ENCODE measurements at places on chromosomes 11 and 22. TPM values are rescaled to one million over a fixed set of nuclear protein-coding genes. Genes with fewer than 3 reads are reported as not detected.

CBLIF gene
- not detected for total RNA-seq

SCGB2A2 gene
- not detected for total RNA-seq

ANGPTL5 gene
- total RNA-seq, result under 0.01 TPM

SEC14L6 gene
- total RNA-seq, result 0.18 TPM

IFITM1 gene
- total RNA-seq, result 49.6 TPM

CST6 gene
- total RNA-seq, result not detected

MMP26 gene
- total RNA-seq, result not detected

PDE2A gene
- 0.18 TPM for total RNA-seq

OR8G1 gene
- not detected for total RNA-seq

SERPING1 gene
- total RNA-seq, result 10.8 TPM

GPHA2 gene
- total RNA-seq, result not detected

POLR2L gene
- total RNA-seq, result 265 TPM

DPP3 gene
- 37.3 TPM for total RNA-seq

DRICH1 gene
- 0.37 TPM for total RNA-seq

TLCD5 gene
- total RNA-seq, result 7.0 TPM

CREB3L1 gene
- 30.7 TPM for total RNA-seq

OR51G2 gene
- total RNA-seq, result not detected

SLC22A12 gene
- total RNA-seq, result not detected

LINC01488 gene
- total RNA-seq, result not detected

TUBA8 gene
- total RNA-seq, result 0.43 TPM

PATE2 gene
- not detected for total RNA-seq

FEN1 gene
- total RNA-seq, result 4.4 TPM

ROBO4 gene
- 0.46 TPM for total RNA-seq

MS4A12 gene
- total RNA-seq, result not detected

EIF3L gene
- total RNA-seq, result 357 TPM

TIGD3 gene
- total RNA-seq, result 0.14 TPM

KRTAP5-11 gene
- total RNA-seq, result not detected

C11orf58 gene
- 244 TPM for total RNA-seq

MYRF gene
- under 0.01 TPM for total RNA-seq

KCNQ1 gene
- total RNA-seq, result not detected

CHEK1 gene
- 20.5 TPM for total RNA-seq

RIBC2 gene
- total RNA-seq, result not detected

PEX16 gene
- 37.0 TPM for total RNA-seq

OTOG gene
- not detected for total RNA-seq

ARHGAP20 gene
- 6.7 TPM for total RNA-seq

IGLL5 gene
- not detected for total RNA-seq

GLYATL2 gene
- 0.71 TPM for total RNA-seq

FXYD2 gene
- total RNA-seq, result not detected

MUC15 gene
- not detected for total RNA-seq

CECR2 gene
- under 0.01 TPM for total RNA-seq

ADM2 gene
- total RNA-seq, result 2.4 TPM

HSPB2 gene
- total RNA-seq, result 0.18 TPM

SHISAL1 gene
- 17.5 TPM for total RNA-seq

OR5B21 gene
- total RNA-seq, result 0.14 TPM

All from smooth muscle cell of bladder (primary cell).